ENCODE measurements at places on chromosomes 7 and 10. TPM values are rescaled to one million over a fixed set of nuclear protein-coding genes. Genes with fewer than 3 reads are reported as not detected.
A peak's percentile ranks its signal among the peaks of the same experiment; 100 is the strongest.

Gene WIPF3
- 5.5 TPM for total RNA-seq

Gene VAX1
- not detected for total RNA-seq

Gene TOMM7
- total RNA-seq: 650 TPM

Gene CAMK1D
- 5.2 TPM for total RNA-seq

GRCh38 chr10:79487296-79488194, 24.8 kb upstream of the EIF5AL1 start:
- DNase-seq: peak; percentile 82

DNA sequence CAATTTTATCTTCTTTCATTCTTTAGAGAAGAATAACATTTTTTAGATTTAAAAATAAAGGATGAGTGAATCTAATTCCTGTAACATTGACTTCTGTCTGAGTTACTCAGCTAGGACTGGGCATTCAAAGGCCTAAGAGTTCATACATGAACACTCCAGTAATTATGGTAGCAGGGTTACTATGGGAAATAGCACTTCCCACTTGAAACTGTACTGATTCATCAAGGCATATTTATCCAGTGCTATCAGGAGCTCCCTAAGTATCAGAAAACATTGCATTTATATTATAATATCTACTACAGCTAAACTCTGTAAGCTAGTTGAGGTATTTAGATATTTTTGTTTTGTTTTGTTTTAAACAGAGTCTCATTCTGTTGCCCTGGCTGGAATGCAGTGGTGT, 41.8 kb downstream of the NDUFB2 start:
- DNase-seq: no peak

DNA sequence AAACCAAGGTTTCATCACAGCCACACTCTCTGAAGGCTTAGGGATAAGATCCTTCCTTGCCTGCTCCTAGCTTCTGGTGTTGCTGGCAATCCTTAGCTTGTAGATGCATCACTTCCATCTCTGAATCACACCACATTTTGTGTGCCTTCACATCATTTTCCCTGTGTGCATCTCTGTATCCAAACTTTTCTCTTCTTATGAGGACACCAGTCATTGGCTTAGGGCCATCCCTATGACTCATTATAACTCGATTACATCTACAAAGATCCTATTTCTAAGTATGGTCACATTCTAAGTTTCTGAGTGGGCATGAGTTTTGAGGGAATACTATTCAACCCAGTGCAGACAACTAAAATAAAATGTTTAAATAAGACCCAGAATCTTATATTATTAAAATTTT, 121.7 kb downstream of the C7orf25 start:
- no peak for DNase-seq

DNA sequence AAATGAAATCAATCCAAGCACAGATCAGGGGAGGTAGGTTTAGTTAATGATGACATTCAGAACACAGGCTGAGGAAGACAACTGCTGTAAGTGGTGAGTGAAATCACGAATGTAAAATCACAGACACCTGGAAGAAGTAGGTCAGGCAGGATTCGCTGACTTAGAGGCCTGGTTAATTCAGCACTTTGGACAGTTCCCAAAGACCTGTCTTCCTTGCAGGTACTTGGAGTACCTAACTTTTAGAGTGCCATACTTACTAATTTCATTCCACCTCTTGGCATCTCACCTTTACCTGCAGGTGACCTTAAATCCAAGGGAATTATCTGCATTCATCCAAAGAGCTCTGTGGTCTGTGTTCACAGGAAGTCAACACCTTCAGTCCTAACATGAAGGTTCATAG, 822.3 kb downstream of the PHTF2 start:
- DNase-seq: no peak

DNA sequence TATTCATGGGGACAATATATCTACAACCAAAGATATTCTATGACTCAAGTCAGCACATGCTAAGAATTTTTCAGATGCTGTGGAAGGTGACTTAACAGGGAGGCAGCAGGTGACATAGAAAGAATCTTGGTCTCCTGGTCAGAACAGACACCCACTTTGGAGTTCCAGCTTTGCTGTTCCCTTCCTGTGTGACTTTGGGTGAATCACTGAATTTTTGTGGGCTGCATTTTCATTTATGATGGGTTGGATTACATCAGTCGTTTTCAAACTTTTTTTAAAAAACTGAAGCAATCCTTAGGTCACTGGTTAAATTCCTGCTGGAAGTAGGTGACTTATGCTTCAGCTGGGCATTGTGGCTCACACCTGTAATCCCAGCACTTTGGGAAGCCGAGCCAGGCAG, 24.9 kb downstream of the RGR start:
- no peak for DNase-seq

DNA sequence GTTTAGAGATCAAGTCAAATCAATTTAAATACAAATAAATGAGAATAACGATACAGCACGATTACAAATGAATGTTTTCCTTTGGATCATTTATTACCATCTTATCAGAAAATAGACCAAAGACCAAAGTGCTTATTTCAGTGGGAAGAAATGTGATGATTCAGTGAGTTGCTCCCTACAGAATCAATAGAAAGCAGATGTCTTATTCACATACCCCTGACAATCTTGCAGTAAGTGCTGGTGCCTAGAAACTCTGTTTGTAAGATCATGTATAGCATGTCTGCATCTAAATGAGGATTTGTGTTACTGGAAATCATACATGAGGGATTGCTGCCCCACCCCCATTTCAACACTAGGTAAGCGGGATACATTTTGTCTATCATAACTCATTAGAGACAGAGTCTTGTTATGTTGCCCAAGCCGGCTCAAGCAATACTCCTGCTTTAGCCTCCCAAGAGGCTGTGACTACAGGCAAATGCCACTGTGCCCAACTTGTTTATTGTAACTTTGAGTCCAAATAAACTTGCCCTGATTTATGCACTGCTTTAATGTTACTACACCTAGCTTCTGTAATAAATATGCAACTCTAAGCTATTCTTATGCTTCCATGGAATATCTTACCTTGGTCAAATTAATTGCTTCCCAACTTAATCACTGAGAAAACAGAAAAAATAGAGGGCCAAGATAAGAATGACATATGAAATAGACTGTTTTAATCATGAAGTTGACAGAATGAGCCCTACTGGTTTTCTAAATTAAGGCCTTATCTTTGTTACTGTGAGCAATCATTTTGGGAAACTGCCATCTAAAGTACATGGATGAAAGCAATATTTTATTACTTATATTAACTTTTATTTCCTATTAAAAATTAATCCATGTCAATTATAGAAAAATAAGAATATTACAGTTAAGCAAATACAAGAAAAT, 82.5 kb downstream of the AHR start:
- no peak for DNase-seq

DNA sequence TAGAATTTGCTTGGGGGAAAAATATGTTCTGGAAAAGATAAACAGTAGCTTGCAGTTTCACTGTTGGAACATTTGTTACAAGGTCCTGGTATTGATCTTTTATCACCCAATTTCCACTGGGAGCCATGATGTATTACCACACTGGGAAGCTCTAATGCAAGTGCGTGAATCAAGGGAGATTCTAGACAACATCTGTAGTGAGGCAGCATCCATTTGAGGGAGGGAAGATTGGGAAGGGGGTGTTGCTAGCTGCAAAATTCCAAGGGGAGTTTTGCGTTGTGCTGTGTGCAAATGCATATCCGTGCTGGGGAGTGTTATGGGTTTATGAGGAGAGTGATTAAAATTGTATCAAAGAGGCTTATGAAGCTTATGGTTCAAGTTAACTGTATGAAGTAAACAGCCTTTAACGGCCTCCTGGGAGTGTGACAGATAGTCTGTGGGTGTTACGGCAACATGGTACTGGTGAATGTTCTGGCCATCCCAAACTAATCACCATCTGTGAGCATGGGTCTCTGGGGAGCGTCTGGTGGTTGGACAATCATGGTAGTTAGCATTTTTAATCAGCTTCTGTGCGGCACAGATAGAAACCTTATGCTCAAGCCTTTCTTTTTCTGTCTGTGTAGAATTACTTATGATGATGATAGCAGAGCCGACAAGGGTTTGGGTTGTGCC, 601.9 kb upstream of the GALNT17 start:
- no peak for DNase-seq

GRCh38 chr7:109476409-109476808, 906.7 kb downstream of the DNAJB9 start:
- DNase-seq: no peak

GRCh38 chr10:24821986-24822385, 98.3 kb upstream of the ARHGAP21 start:
- no peak for DNase-seq

DNA sequence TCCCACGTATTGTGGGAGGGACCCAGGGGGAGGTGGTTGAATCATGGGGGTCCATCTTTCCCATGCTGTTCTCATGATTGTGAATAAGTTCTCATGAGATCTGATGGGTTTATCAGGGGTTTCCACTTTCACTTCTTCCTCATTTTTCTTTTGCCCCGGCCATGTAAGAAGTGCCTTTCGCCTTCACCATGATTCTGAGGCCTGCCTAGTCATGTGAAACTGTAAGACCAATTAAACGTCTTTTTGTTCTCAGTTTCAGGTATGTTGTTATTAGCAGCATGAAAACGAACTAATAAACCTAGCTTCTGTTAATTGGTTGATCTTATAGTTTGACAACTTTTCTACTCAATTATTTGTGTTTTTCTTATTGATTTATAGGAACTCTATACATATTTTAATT, 206.3 kb downstream of the NXPH1 start:
- no peak for DNase-seq

DNA sequence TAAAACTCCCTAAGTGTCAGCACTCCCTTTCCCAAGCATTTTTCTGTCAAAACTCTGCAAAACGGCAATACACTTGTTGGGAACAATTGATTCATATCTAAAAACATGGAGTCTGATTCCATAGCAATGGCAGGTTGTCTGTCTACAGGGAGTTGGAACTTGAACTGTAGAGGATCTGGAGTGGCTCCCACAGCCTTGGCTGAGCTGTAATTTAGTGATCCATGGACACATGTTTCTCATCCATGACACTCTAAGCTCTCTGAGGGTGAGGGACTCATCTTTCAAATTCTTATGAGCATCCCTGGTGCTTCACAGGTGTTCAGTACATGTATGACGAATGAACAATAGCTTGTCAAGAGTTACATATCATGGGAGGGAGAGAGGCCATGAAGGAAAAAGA, 466.1 kb downstream of the GRID1 start:
- no peak for DNase-seq

DNA sequence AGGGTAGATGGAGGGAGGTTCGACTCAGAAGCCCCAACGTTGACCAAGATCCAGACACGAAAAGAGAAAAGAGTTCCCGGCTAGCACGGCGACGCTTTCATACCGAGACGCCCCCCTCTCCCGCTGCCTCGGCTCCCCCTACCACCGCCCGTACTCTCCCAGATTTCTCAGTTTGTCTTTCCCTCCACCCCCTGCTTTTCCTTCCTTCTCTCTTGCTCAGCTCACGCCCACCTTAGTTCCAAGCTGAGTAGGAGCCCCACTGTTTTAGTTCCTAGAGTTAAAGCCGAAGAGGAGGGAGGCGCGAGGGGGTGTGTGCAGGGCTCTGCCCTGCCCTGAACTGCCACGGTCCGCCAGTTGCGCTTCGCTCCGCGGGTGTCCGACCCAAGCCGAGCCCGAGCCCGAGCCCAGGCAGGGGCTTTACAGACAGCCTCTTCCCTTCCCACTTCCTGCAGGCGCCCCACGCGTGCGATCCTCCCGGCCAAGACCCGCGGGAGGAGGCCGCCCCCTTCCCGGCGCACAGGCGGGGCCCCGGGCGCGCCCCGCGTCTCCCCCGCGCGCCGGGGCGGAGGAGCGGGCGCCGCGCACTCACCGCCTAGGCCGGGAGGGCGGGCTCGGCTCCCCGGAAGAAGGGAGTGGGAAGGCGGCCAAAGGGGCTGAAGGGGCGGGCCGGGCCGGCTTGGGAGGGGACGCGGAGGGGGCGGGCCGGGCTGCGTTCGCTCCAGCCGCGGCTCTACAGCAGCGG, at the start of gene EPHB6:
Gene EPHB6, plus strand, starts transcription at position 705 of the 742 bp plus-strand sequence. CDS start 8,152 bp downstream, outside the sequence.
- DNase-seq: peak; percentile 90

DNA sequence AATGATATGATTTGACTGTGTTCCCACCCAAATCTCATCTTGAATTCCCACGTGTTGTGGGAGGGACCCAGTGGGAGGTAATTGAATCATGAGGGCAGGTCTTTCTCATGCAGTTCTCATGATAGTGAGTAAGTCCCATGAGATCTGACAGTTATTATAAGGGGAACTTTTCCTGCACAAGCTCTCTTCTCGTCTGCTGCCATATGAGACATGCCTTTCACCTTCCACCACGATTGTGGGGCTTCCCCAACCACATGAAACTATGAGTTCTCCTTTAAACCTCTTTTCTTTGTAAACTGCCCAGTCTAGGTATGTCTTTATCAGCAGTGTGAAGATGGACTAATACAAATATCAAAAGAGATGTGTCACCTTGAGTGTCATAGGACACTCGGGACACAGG, 502.7 kb upstream of the PODXL start:
- no peak for DNase-seq

GRCh38 chr7:150388709-150389531, 9.8 kb downstream of the ZNF775 start:
- peak; percentile 88 for DNase-seq

All from Right ventricle myocardium inferior (tissue), 1 donor.